ENCODE measurements at places on chromosomes 16 and 17.

GRCh38 chr17:13346996-13347762, 254.6 kb downstream of the HS3ST3A1 start:
- peak; percentile 98 for DNase-seq

DNA sequence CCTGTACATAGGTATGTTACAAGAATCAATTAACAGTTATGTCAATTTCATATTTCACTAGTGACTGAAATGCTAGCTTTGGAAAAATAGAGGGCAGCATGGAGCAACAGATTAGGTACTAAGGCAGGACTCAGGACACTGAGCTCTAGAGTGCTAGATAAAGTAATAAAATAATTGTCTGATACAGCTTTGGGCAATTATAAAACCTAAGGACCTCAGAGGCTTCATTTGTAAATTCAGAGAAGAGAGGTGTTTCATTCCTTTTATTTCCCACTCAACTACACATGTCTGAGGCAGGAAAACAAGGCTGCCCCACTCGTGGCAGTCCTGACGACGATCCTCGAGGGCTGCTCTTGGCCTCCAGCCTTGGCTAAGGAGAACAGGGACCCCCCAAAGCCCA, 81.5 kb downstream of the CA4 start:
- peak; percentile 39 for DNase-seq

DNA sequence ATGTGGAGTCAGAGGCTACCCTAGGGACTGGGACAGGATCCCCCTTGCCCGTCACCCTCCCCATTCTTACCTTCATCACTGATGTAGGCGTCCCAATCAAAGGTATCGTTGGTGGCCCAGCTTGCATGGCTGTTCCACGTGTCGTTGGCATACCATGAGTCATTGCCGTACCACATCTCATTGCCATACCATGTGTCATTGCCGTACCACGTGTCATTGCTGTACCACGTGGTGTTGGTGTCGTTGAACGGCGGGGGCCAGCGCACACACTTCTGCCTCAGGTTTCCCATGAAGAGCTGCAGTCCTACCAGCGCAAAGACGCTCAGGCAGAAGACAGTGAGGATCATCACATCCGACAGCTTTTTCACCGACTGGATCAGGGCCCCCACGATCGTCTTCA, 4.8 kb downstream of the SCN4A start:
- DNase-seq: no peak

- DNase-seq: no peak
These were observed 4.0 kb downstream of the WNK4 start for GRCh38 chr17:42784409-42784808.

GRCh38 chr17:82018152-82018988, 4.3 kb downstream of the CENPX start:
- no peak for DNase-seq

GRCh38 chr17:34360601-34361270, 2.3 kb downstream of the CCL1 start:
- no peak for DNase-seq

- no peak for DNase-seq
These were observed 3.1 kb upstream of the WDR90 start for GRCh38 chr16:645852-646678.

DNA sequence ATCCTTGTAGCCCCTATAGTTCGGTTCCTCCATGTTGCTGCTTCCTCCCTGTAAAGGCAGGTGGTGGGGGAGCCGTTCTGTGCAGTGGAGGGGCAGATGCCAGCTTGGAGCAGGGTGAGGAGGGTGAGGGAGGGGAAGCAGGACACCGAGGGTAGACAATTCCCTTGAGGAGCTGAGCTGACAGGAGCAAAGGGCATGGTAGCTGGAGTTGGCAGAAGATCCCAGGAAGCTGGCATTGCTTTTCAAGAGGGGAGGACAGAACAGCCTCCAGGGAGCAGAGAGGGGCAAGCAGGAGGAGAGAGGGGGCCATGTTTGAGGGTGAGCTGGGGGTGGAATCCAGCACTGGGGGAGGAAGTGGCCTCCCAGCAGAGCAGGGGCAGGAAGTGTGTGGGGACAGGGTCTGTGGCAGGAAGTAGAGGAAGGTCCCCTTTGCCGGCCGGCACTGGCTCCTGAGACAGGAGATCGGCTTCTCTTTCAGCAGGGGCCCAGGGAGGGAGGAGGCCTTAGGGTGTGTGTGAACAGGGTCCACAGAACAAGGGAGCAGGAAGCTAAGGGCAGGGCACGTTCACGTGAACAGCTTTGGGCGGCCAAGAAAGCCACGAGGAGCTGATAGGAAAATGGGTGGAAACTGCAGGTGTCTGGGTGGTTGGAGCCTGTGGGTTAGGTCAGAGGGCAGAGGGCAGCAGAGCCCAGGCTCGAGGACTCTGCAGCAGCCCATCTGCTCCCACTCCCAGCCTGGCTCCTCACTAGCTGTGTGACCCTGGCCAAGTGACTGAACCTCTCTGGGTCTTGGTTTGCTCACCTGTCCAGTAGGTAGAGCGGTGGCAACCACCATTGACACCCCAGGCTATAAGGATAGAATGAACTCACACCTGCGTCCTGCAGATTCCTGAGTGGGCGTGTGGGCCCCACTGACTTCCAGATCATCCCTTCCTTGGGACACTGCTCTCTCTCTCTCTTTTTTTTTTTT, 17.5 kb upstream of the SPNS2 start:
- no peak for DNase-seq

DNA sequence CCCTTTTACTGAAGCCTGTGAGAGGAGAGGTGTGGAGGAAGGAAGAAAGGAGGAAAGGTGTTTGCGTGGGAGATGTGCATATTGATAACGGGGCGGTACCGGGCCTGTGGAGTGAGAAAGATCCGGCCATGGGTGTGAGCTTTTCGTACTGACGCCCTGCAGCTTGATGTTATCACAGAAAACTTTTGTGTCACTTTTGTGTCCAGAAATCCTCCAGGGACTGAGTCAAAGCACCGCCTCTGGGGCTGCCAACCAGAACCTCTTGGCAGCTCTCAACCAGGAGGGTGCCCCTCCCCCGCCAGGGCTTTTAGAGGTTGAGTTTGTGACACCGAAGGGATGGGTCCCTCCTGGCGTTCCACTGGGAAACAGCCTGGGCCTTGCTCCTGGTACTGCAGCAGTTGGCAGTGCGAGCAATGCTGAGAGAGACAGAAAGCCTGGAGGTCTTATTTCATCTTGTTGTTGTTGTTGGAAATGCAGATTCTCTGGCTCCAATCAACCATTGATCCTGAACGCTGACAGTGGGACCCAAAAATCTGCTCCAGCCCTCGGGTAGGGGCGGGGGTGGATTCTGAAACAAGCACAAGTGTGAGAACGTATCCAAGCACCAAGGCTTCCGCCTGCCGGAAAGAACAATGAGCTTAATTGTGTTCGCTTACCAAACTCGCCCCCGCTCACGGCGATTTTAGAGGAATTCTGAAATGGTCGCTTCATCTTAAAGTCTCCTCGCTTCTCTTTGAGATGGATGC, 65.0 kb downstream of the CRISPLD2 start:
- peak; percentile 33 for DNase-seq

DNA sequence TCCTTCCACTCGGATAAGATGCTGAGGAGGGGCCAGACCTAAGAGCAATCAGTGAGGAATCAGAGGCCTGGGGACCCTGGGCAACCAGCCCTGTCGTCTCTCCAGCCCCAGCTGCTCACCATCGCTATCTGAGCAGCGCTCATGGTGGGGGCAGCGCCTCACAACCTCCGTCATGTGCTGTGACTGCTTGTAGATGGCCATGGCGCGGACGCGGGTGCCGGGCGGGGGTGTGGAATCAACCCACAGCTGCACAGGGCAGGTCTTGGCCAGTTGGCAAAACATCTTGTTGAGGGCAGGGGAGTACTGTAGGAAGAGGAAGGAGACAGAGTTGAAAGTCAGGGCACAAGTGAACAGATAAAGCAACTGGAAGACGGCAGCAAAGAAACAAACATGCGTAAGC, 12.4 kb downstream of the TP53 start:
- DNase-seq: no peak

All from astrocyte of the spinal cord (primary cell).